ENCODE measurements at places on chromosomes 12 and 14.

GRCh38 chr14:65838565-65838964, 426.0 kb downstream of the FUT8 start:
- no peak for DNase-seq

DNA sequence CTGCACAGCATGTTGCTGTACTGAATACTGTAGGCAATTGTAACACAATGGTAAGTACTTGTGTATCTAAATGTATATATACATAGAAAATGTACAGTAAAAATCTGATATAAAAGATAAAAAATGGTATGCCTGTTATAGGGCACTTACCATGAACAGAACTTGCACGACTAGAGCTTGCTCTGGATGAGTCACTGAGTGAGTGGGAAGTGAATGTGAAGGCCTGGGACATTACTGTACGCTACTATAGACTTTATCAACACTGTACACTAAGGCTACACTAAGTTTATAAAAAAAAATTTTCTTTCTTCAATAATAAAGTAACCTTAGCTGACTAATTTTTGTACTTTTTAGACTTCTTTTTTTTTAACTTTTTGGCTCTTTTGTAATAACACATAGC, 24.2 kb upstream of the NEDD1 start:
- no peak for DNase-seq

DNA sequence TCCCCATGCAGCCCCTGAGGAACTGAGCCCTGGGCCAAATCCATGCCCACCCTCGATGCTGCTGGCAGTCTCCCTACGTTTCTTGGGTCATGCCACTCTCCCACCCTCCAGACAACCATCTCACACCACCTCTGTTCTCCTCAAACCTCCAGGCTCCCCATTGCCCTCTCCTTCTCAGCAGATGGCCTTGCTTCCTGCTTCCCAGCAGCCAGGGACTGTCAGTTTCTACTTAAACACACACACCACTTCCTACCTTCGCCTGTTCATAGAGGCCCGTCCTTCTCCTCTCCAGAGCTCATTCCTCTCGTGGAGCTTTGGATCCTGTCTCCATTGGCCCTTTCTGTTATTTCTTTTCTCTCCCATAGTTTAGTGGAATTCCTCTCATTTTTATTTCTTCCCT, 27.1 kb downstream of the ZNF664 start:
- DNase-seq = no peak

GRCh38 chr12:43151441-43151981, 400.5 kb downstream of the ADAMTS20 start:
- DNase-seq = no peak

- DNase-seq = no peak
These were observed 781.4 kb downstream of the NRXN3 start for GRCh38 chr14:78951602-78952001.

DNA sequence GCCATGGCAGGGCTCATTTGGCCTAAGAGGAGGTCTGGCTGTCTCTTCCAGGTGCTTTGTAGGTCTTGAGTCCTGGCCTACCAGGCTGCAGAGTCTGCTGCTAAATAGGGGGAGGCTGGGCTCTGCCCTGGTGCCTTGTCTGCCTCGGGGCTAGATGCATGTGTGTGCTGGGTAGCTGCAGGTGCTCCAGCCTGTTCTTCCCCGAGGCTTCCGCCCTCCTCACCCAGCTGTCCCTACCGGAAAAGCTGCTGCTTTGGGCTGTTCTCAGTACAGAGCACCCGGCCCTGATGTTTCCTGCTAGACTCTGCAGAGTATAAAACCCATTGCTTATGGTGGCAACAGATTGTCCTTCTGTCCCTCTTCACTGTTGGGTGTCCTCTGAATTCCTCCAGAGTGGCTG, 37.7 kb downstream of the RAB35 start:
- no peak for DNase-seq

- DNase-seq = no peak
These were observed 41.6 kb downstream of the ACACB start for GRCh38 chr12:109157986-109158385.

GRCh38 chr12:110107369-110108281, 16.5 kb upstream of the IFT81 start:
- no peak for DNase-seq

DNA sequence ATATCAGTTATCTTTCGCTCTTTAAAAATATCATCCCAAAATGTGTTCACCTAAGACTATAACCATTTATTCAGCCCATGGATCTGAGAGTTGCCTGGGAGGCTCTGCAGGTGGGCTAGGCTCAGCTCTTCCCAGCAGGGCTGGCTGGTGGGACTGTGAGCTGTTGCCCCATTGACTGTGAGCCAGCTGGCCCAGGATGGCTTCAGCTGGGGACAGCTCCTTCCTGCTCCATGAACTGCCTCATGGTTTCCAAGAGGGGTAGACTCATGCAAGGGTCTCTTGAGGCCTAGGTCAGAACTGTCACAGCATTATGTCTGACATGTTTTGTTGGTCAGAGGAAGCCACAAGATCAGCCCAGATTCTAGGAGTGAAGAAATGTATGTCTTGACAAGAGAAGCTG, 114.1 kb upstream of the E2F7 start:
- no peak for DNase-seq

- DNase-seq = peak; percentile 16
These were observed 25.9 kb upstream of the CRIP2 start for GRCh38 chr14:105448706-105449111.

DNA sequence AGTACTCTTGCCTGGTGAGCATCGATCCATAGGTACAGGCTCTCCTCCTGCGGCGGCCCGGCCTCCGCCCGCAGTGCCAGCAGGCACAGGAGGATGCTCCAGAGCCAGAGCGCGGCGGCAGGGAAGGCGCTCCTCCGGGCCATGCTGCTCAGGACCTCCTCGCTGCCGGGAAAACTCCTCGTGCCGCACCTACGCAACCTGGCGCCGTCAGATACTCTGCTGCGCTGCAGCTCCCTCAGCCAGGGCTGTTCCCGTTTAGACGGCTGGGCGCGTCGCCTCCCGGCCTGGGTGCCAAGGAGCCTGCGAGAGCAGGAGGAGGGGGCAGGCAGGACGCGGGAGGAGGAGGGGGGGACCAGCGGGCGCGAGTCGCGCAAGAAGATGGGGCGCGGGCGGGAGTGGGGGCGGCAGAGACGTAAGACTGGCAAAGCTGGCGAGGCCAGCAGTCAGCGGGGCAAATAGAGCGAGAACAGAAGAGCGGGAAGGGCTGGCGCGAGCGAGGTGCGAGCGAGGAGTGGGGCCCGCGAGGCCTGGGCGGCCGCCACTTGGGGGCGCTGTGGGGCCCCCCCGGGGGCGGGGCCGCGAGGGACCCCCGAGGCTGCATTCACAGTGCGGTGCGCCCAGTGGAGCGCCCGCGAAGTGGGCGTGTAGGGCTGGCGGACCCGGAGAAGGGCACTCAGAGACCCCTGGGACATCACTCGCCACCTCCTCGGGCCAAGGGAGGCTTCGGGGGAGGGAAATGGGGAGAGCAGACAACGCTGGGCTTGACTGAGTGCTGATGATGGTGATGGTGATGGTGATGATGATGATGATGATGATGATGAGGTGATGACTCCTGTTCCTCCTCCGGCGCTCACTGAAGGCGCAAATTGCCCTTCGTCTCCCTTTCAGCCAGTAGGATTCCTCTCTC, at the start of gene WIF1:
Gene WIF1 (minus strand): TSS at position 257 of the 907 bp plus-strand sequence. CDS start 114 bp downstream, at position 143.
- DNase-seq = peak; percentile 44

DNA sequence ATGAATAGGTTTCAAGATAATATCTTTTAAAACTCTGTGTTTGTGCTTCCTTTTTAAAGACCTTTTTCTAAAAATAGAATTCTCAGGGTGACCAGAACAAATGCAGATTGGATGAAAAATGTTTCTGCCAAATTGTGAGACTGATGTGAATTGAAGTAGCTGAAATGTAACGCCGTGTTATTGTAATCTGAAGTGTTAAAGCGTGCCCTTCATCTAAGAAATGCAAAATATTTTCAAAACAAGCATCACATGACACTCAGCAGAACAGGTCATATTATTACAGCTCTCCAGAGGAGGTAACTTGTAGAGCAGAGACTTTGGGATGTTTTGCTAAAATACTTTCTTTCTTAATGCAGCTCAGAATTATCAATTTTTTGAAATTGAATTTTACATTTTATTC, 90.0 kb upstream of the PLEKHA5 start:
- DNase-seq = no peak

GRCh38 chr12:104458694-104459367, 2.1 kb downstream of the CHST11 start:
- DNase-seq = no peak

DNA sequence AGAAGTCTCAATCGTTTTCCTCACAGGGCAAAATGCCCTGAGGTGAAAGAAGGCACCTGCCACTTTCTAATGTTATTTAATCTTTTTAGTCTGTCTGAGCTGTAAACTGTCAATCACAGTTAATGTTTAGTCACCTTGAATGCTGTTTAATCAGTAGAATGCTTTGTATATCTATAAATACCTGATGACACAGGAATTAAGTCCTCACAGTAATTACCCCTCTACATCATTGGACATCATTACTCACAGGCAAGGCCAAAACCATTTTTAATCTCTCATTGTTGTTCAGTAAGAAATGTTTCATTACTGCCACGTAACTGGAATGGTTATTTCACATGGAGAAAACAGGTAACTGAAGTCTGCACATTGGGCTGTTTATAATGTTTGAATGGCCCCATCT, 178.8 kb downstream of the EXOC5 start:
- DNase-seq = no peak

- DNase-seq = no peak
These were observed 916.8 kb downstream of the DIO2 start for GRCh38 chr14:79294499-79294898.

DNA sequence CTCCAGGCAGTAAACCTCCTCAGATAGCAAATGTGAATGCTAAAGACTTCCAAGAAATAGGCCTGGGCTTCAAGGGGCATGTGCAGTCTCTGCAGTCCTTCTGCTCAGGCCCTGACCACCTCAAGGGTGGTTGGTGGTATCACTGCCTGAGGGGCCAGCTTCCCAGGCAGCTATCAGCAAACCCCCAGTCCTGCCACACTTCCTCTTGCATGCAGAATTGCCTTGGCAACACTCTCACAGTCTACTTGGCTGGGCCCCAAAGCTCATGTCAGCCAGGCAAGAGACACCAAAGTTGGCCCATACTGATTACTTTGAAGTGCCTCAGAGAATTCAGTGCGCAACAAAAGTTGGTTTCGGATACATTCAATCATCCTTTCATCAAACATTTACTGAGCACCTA, 3.5 kb upstream of the ASB8 start:
- no peak for DNase-seq

- DNase-seq = no peak
These were observed 317.6 kb downstream of the DPF3 start for GRCh38 chr14:72576258-72576657.

DNA sequence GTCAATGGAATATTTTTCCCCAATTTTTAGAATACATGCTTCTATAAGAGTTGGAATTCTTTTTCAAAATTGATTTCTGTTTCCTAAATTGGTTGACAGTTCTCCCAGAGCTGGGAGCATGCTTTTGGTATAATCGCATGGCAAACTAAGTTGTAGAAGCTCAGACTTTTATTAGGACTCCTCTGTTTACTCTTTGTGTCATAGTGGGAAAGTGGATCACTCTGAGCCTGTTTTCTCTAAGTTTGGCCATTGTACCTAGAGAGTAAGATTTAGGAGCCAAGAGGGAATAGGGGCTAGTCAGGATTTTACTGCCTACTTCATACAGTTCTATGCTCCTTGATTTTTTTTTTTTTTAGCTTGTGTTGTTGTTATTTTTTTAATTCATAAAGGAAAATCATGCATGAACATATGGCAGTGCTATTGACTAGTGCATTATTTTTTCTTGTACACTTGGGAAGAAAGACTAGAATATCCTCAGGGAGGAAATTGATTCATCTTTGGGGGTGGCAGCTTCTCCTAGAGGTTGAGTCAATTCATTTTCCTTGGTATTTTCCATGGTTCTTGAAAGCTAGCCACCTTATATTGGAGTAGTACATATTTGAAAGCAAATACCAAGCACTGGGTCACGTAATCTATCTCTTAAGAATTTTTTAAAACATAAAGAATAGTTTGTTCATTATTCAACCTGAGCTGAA, 77.7 kb upstream of the TRAF3 start:
- DNase-seq = no peak

DNA sequence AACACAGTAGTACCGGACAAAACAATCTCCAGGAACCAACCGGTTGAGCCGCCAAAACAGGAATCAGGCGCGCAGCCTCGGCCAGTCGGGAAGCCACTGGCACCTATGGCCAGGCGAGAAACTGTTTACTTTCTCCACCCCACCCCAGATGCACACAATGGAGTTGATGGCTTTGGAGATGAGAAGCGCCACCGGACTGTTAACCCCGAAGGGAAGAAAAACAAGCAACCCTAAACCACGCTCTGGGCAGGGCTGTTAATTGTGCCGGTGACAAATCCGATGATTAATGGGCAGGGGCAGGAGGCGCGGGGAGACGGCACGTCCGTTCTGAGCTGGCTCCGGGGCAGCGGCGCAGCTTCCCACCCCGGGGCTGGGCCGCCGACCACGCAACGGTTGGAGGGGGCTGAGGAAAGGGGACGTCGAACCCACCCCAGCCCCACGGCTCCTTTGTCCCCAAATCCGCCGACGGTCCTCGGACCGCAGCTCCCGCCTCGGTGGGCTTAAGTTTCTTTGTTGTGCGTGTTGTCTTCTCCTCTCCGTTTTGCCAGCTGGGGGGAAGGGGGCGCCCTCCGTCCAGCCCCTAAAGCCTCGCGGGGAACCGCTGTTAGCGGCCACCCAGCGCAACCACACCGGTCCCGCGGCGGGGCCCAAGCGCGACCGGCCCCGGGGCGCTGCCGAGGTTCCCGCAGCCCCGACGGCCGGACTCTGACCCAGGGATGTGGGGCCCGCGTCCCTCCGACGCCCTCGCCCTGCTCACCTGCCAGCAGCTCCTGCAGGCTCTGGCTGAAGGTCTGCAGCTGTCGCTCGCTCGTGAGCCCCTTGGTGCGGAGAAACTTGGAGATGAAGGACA, 790 bp downstream of the BTG1 start:
- DNase-seq = peak; percentile 80

- DNase-seq = no peak
These were observed 4.9 kb upstream of the TOMM20L start for GRCh38 chr14:58390830-58391229.

DNA sequence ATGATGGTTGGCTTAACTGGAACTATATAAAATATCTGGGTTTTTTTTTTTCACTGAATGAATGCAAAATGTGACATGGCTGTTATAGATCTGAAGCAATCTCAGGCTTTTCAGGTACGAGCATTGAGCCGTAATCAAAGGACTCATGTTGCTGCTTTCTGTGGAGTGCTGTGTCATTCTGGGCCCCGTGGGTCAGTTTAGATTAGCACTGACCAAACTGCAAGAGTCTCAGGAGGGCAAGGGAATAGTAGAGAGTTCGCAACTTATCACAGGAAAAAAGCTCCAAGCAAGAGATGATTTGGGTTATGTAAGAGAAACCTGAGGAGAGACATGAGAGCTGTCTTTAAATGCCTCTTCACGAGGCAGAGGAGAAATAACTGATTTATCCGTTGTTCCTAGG, 59.1 kb downstream of the UBR7 start:
- DNase-seq = no peak

GRCh38 chr12:80936642-80937390, 918 bp downstream of the LIN7A start:
- DNase-seq = peak; percentile 84

GRCh38 chr12:14369311-14369710, 3.8 kb downstream of the ATF7IP start:
- no peak for DNase-seq

- DNase-seq = peak; percentile 36
These were observed 870.6 kb downstream of the TMEM121 start for GRCh38 chr14:106396999-106397398.

All from NCI-H510A treated with DMSO at 0.1 percent for 48 hours (cell line).